Kidney epithelial cell (primary cell): ENCODE measurements at places on chromosomes 16 and 17.

DNA sequence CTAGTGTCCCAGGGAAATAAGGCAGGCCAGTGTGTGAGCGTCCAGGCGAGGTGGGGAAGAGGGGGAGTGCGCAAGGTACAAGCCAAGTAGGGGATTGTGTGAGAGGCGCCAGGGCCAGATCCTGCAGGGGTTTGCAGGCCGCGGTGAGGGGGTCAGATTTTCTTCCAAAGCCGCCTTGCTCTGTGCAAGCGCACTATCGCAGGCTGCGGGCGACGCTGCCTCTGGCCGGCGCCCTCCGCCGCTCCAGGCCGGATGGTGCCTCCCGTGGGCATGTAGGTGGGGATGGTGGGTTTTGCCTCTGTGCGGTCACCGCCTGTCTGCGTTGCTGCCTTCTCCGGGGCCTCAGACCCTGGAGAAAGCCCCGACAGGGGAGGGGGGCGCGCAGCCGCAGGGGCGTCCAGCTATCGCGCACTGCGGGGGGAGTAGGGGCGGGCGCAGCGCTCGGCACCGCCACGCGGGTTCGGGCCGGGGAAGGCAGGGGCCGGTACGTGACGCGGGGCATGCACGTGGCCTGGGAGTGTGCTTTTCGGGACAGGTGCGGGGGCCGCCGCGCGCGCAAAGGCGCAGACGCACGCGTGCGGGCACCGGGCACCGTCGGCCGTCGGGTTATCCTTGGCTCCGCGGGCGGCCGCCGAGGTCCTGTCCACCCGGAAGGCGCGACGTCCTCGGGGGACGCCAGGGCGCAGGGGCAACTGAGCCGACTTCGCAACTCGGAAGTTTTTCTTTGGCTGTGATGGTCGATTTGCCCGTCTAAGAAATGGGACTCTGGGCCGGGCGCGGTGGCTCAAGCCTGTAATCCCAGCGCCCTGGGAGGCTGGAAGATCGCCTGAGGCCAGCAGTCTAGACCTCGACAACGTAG, 1.1 kb upstream of the HAPSTR1 start:
- DNase-seq: no peak

GRCh38 chr16:17194190-17194780, 276.5 kb downstream of the XYLT1 start:
- DNase-seq: no peak

- no peak for DNase-seq
Measured at GRCh38 chr17:34390649-34391048, 27.6 kb upstream of the CCL1 start.

DNA sequence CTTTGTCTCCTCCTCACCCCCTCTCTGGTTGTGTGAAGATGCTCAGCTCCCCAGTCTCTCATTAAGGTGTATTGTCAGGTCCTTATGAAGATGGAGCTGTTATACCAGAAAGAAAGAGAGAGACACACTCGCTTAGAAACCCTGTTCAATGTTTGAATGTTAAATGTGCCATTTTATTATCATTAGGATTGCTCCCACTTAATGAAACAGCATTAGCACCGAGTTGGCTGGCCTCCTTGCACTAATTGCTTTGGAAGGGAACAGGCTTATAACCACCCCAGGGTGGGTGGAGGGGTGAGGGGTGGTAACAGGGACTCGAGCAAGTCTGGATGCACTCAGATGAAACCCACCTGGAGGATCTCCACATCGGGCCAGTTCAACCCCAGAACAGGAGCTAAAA, 14.4 kb downstream of the PIPOX start:
- DNase-seq: no peak

DNA sequence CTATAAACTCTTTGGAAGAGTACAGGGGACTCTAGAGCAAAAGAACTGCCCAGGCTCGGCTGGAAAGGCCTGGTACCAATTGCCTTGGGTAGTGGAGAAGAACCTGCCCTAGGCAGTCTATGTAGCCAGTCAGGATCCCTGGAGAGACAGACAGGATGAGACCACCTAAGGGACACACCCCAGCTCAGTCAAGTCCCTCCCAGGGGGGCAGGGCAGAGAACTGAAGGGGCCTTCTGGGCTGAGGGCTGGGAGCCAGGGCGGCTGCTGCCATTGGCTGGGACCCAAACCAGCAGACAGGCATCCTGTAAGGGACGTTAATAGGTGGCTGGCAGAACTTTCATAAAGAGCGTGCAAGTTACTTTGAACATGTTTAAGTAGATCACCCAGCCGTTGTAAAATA, 12.8 kb upstream of the SLC38A8 start:
- no peak for DNase-seq
